ENCODE measurements at places on chromosomes 4 and X.

DNA sequence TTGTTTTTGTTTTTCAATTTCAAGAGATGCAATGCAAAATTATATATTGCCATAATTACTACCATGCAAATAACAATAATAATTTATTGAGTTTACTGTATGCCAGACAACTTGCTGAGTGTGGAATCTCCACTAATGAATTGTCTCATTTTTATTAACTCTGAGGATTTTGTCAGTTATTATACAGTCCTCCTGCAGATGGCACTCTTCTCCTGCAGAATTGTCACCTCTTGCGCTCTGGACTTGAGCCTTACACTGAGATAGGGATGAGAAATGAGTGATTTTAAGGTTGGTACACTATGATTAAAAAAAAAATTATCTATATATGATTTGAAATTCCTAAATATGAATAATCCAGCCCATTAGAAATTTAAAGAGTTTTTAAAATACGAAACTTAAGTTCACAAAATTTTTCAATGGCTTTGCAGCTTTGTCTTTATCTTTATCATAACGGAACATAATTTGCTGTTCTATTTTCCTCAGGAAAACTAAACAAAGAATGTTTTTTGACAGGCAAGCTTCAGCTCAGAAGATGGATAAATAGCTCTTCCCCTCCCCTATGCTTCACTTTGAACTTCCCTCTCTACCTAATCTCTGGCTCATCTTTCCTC, 12.7 kb upstream of the PAQR3 start:
- peak; percentile 39 for DNase-seq

- DNase-seq = no peak
These were observed 125.4 kb downstream of the ATXN3L start for GRCh38 chrX:13194291-13195103.

GRCh38 chr4:15648600-15648999, 6.6 kb downstream of the FBXL5 start:
- no peak for DNase-seq

DNA sequence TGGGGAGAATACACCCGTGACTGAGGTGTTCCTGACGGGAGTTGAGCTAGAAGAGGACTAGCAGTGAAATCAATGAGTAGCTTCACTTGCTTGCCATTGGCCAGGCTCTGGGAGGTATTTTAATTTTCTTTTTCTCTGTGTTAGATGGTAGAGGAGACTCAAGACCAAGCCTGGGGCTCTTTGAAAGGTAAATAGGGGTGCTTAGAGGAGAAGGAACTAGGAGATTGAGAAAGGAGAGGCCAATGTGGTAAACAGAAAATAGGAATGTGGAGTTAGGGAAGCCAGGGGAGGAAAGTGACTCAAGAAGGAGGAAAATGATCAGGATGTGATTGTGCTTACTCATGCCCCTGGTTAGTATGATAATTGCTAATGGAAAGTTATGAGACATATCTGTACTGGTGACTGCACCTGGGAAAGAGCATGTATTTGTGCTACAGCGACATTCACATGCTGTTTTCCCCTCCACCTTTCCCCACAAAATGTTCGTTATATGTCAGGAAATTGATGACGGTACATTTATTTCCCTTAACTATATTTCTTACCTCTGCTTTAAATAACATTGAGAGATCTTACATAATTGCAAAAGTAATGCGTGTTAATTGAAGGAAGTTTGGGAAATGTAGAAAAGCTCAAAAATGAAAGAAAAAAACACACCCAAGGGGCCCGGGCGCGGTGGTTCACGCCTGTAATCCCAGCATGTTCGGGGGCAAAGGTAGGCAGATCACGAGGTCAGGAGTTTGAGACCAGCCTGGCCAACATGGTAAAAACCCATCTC, 16.9 kb upstream of the LRBA start:
- peak; percentile 61 for DNase-seq

DNA sequence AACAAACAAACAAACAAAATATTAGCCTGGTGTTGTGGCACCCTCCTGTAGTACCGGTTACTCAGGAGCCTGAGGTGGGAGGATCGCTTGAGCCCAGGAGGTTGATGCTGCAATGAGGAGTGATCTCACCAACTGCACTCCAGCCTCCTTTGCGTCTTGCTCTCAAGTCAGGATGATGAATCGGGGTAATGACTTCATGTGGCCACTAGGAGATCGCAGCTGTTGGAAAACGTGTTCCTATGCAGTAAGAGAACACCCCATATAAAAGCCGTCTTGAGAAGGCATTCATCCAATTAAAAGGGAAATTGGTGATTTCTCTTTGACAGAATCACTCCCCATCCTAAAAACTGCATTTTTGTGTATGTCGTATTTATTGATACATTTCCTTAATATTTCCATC, 6.9 kb downstream of the CCNB3 start:
- DNase-seq = peak; percentile 17

DNA sequence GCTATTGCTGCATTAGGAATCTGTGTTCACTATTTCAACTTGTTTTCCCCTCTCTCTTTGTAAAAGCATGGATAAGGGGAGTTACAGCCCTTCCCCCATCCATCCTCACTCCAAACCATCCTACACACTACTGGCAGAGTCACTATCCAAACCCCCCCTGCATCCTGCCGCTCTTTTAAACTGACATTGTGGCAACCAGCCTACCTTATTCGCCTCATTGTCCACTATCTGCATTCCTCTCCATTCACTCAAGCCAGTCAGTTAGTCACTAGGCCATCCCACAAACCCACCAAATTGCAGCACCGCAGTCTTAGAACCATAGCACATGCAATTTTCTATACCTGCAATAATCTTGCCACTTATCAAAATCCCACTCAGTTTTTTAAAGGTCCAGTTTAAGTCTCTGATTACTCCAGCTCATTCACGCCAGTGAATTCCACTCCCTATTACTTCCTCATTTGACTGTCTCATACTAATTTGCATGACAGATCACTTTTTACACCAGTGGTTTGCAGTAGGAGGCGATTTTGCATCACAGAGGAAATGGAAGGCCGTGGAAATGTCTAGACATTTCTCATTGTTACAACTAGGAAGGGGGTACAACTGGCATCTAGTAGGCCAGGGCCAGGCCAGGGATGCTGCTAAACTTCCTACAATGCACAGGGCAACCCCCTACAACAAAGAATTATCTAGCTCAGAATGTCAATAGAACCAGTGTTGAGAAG, 181.8 kb downstream of the HS6ST2 start:
- no peak for DNase-seq

- DNase-seq = no peak
These were observed 32.0 kb upstream of the SGMS2 start for GRCh38 chr4:107792711-107793110.

DNA sequence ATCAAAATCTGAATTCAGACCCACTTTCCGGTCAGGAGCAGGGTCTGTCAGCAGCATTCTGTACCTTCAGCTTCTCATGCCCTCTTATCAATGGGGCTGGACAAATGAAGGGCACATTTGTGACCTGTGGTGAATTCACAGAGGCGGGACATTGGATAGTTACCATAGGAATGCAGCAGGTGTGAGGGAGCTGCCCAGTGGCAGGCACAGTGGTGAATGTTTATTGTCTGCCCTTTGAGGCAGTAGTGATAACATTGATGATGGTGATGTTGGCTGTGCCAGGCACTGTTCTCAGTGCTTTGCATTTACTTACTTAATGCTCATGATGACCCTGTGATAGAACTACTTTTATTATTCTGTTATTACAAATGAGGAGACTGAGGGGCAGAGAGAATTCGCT, 101.2 kb upstream of the KIT start:
- DNase-seq = no peak

GRCh38 chr4:151687021-151687640, 73.7 kb downstream of the GATB start:
- peak; percentile 67 for DNase-seq

DNA sequence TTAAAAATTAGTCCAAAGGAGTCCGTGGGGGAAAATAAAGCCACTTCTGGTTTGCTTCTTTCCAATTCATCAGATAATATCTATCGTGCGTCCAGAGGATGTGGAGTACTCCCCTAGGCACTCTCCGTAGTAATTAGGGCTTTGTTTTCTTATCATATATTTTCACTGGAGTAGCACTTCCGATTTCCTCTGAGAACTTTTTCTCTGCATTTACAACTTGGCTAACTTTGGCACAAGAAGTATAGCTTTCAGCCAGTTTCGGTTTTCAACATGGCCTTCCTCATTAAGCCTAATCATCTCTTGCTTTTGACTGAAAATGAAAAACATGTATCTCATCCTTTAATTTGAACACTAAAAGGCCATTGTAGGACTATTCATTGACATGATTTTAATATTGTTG, 80.5 kb downstream of the CASP3 start:
- DNase-seq = no peak

DNA sequence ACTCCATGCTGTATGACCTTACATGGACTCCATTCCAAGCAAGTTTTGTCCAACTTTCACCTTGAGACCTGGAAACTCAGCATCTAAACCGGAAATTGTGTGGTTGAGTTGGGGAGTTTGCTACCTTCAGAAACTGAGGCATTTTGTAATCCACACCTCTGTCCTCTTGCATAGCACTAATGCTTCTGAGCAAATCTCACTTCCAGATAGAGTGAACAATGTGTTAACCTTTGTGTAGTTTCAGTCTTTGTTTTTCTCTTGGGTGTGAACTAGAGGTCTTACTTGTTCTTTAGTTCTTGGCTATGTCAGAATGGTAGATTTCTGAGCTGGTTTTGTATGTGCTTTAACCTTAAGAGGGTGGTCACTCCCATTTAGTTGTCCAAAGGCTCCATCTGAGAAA, 48.1 kb upstream of the TCEAL2 start:
- no peak for DNase-seq

GRCh38 chr4:59612235-59612634, 1587.9 kb upstream of the ADGRL3 start:
- DNase-seq = peak; percentile 69

DNA sequence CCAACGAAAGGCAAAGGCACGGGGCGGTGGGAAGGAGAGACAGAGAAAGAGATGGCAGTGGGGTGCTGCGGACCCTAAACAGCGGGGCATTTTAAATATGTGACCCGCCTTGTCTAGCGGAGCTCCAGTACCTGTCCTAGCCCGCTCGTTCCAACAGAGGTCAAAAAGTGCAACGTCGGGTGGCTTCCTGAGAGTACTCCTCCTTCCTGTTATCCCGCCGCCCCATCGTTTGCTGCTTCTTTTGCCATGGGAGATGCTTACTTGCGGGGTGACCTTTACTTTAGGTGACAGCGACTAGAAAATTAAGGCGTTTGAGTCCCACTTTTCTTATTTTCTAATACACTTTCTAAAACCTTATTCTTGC, 735 bp downstream of the NRK start:
- no peak for DNase-seq

- no peak for DNase-seq
These were observed 215.5 kb downstream of the PDGFC start for GRCh38 chr4:156756118-156756517.

DNA sequence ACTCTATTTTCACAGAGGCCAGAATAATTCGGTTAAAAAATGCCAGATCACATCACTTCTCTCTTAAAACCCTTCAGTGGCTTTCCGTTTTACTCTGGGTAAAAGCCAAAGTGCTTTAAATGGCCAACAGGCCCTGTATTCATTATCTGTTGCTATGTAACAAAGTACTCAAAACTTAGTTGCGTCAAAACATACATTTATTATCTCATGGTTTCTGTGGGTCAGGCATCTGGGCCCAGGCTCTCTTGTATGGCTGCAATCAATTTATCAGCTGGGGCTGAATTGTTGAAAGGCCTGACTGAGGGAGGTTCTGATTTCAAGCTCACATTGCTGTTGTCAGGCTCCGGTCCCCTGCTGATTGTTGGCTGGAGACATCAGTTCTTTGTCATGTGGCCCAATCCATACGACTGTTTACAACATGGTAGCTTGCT, 72.7 kb upstream of the H2AZ1 start:
- no peak for DNase-seq

DNA sequence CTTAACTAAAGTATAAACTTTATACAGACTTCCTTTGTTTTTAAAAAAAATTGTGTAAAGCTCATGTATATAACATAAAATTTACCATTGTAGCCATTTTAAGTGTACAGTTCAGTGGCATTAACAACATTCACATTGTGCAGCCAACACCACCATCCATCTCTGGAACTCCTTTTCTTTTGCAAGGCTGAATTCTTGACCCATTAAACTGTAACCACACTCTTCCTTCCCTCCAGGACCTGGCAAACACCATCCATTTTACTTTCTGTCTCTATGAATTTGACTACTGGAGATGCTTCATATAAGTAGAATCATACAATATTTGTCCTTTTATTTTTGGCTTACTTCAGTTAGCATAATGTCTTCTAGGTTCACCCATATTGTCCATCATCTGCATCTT, 104.7 kb downstream of the RASL11B start:
- DNase-seq = no peak

- DNase-seq = no peak
These were observed 316.1 kb upstream of the EMCN start for GRCh38 chr4:100833906-100834305.

DNA sequence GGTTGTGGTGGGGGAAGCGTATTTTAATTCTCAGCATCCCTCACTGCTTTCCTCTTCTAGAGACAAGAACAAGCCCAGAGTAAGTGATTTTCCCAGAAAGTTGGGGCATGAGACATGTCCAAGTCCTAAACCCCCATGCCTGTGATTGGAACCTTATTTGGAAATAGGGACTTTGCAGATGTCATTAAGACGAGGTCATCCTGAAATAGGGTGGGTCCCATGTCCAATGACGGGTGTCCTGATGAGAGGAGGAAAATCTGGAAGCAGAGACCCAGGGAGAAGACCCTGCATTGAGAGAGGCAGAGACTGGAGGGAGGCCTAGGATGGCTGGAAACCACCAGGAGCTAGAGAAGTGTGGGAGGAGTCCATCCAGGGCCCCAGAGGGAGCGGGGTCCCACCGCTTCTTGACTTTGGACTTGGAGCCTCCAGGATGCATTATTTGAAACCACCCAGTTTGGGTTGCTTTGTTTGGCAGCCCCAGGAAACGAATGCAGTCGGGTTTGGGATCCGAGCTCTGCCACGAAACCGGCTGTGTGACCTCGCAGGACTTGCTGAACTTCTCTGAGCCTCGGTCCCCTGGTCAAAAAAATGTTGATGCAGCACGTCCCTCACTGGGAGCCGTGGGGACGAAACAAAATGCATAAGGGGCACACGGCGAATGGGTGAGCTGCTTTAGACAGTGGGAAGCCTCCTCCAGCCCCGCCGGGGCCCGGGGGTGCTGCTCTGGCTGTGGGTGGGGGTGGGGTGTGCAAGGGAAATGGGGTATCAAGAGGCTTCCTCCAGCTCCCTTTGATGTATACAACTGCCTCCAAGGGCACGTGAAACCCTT, 113.9 kb downstream of the CPZ start:
- DNase-seq = no peak

- no peak for DNase-seq
These were observed 2371.8 kb downstream of the PCDH7 start for GRCh38 chr4:33091961-33092360.

- DNase-seq = no peak
These were observed 53.3 kb downstream of the JADE1 start for GRCh38 chr4:128862608-128863311.

Data from EL (cell line).